Bronchial epithelial cell (primary cell): ENCODE measurements at places on chromosomes 1 and 21. TPM values are rescaled to one million over a fixed set of nuclear protein-coding genes. Genes with fewer than 3 reads are reported as not detected.

Gene PMF1
- total RNA-seq = 55.3 and 55.9 TPM in 2 replicates

Gene GABRD
- total RNA-seq = not detected in 2 replicates

- DNase-seq = no peak
Measured at GRCh38 chr1:48848035-48848434, 71.3 kb upstream of the BEND5 start.

DNA sequence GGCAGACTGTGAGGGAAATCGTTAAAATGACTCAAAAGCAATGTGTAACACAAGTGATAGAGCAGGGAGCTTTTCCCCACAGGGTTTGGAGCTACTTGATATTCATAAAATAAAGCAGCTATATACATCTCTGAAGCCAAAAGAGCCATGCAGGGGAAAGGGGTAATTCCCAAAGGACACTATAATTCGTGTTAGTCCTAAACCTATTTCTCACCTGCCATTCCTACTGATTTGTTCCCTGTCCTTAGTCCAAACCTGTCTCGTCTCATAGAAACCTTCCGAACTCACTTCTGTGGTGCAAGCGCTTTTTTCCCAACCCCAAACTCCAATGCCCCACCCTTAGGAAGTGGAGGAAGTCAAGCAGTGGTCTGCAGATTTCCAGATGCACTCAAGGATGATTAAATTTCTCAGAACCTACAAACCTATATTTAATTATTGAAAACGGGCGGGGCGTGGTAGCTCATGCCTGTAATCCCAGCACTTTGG is 946 bp upstream of the HNRNPR start:
- DNase-seq = no peak

Gene BRDT
- total RNA-seq = not detected in 2 replicates

- no peak for DNase-seq
Measured at GRCh38 chr1:55384637-55385036, 169.5 kb upstream of the USP24 start.

- no peak for DNase-seq
Measured at GRCh38 chr1:232973652-232974611, 23.5 kb downstream of the NTPCR start.

Gene LCE3E
- not detected in 2 replicates for total RNA-seq
